T-cell (primary cell): ENCODE measurements at places on chromosomes 13 and 19.

GRCh38 chr19:4295972-4296771 lies 6.0 kb downstream of the TMIGD2 start:
- DNase-seq = no peak

GRCh38 chr19:7744871-7745650 lies 2.3 kb downstream of the CD209 start:
- DNase-seq = no peak

DNA sequence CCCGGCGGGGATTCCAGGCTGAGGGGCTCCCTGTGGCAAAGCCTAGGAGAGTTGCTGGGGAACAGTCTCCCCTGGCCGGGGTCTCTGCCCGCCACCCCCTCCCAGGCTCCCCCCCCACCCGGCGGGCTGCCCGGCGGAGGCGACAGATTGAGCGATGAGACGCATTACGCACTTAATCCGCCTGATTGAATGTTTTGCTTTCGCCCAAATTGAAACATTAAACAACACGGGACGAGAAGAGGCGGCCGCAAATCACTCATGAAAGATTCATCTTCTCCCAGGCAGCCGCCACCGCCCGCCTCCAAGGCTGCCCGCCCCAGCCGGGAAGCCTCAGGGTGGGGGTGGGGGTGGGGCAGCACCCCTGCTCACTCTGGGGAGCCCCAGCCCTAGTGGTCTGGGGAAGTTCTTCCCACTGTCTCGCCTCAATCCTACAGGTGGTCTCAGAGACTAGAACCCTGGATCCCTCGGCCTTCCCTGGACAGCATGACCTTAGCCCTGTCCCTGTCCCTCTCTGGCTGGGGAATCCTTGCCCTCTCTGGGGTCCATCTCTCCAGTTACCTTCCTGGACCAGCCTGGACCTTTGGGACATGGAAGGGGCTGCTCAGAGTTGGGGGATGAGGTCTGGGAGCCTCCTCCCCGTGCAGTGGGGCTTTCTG lies 7.6 kb upstream of the ERFL start:
- DNase-seq = no peak

- peak; percentile 83 for DNase-seq
Observed at GRCh38 chr19:47255879-47256692, at the start of gene CCDC9. Gene CCDC9, plus strand, starts transcription at chr19:47256525. Its CDS starts 1,876 bp downstream, at chr19:47258401.

GRCh38 chr19:38554676-38555141 lies 63.0 kb downstream of the MAP4K1 start:
- no peak for DNase-seq

GRCh38 chr19:15251749-15252397 lies 19.6 kb upstream of the EPHX3 start:
- DNase-seq = no peak

DNA sequence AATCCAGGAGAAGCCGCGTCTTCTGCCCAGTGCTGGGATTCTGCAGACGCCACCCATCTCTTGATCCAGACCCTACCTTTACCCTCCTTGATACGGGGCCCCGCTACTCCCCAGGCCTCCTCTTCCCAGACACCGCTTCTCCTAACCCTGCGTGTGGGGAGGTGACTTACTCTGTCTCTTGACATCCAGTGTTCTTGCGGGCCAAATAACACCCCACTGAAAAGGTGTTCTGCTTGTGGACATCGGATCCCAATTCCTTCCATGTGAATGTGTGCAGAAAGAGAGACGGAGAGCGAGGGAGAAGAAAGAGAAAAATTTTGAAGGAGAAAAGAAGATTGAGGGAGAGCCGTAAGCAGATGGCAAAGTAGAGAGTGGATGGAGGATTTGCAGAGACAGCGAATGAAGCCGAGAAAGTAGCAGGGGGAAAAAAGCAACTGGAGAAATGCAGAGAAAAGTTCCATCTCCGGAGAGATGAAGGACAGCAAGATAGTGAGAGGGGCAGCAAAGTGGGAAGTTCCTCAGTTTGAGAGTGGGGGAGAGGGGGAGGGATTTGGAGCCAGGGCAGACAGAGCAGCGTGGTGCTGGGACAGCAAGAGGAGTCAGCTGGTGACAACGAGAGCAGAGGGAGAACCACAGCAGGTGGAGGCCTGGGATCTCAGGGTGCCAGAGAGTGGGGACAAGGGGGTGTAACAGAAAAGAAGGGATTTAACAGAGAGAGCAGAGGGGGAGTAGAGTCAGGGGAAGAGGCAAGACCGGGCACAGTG lies 814 bp downstream of the ZNF480 start:
- no peak for DNase-seq

- no peak for DNase-seq
Observed at GRCh38 chr13:110214637-110215036, 92.3 kb downstream of the COL4A1 start.

DNA sequence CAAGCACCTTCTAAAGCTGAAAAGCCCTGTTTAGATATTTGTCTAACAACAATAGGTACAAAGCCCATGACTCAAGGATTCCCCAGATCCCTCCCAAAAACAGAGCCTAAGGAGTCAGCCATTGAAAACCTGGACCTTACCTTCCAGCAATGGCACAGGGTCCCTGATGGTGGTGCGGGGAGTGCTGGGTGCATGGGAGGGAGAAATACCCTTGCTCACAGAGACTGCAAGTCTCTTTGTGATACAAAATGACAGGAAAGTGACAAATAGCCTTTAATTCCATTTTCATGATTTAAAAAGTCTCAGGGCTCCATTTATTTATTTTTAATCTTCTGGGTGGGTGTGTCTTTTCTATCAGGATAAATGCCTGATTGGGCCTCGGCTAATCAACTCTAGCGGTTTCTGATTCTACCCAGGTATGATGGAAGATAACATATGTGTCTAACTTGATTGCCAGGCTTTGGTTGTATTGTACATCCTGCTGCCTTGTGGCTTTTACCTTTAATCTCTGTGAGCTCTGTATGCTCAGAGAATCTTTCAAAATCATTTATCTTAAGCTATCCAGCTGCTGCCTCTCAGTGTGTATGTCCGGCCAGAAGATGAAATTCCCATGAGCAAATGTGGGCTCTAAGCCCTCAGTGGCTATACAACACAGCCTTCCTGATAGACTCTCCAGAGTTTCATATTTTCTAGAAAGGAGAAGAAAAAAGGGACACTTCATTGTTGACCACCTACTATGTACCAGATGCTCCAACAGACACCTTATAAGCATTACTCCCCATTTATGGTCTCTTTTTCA lies 54.6 kb upstream of the FAM124A start:
- no peak for DNase-seq

GRCh38 chr13:79352107-79352506 lies 53.9 kb downstream of the RBM26 start:
- no peak for DNase-seq

DNA sequence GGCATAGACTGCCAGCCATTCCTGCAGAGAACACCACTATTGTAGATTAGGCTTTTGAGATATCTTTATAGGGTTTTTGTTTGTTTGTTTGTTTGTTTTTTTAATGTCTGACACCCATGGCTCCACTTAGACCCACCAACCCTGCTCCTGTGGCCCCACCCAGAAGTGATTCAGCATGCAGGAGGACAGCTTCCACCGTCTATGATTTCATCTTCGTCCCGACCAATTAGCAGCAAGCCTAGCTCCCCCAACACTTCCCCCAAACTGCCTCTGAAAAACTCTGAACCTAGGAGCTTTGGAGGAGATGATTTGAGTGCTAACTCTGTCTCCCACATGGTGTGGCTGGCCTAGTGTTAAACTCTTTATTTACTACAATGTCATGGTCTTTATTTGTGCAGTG lies 108.3 kb upstream of the RXFP2 start:
- DNase-seq = no peak

- DNase-seq = no peak
Observed at GRCh38 chr13:104320446-104320845, 1254.2 kb upstream of the SLC10A2 start.

- no peak for DNase-seq
Observed at GRCh38 chr19:3389876-3390371, 23.5 kb downstream of the NFIC start.

GRCh38 chr19:13918726-13919411 lies 12.9 kb downstream of the CC2D1A start:
- no peak for DNase-seq

- DNase-seq = no peak
Observed at GRCh38 chr19:45881909-45882528, 3.9 kb downstream of the IRF2BP1 start.

DNA sequence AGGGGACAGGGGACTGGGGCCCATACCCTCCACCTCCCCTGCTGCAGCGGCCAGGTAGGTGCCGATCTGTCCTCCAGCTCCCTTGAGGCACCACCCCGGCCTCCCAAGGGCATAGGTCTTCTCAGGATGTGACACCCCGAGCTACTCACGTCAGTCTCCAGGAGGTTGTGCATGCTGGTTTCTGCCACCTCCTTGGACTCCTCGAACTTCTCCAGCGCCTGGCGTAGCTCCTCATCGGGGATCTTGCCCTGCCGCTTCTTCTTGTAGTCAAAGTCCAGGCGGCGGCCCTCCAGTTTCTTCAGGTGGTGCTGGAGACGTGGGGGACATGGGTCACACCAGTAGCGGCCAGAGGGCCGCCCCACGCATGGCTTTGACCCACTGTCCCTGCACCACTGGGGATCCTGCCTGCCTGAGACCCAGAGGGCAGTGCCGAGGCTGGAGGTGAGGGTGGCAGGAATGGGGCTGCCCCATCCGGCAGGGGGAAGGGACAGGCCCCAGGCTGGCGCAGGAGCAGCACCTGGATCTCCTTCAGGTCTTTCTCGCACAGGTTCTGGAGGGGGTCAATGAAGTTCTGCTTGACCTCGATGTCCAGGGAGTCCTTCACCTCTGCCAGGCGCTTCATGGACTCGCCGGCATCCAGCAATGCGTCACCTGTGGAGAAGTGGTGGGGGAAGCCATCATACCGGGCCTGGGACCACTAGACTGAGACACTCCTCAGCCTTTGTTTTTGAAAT lies 20.4 kb downstream of the MPND start:
- no peak for DNase-seq

- DNase-seq = no peak
Observed at GRCh38 chr19:49954933-49955332, 6.0 kb downstream of the SIGLEC11 start.

GRCh38 chr13:109400624-109401257 lies 385.6 kb downstream of the IRS2 start:
- DNase-seq = no peak

- no peak for DNase-seq
Observed at GRCh38 chr13:45833663-45834375, 17.7 kb downstream of the SIAH3 start.

GRCh38 chr13:114020750-114021463 lies 47.0 kb upstream of the C13orf46 start:
- no peak for DNase-seq

DNA sequence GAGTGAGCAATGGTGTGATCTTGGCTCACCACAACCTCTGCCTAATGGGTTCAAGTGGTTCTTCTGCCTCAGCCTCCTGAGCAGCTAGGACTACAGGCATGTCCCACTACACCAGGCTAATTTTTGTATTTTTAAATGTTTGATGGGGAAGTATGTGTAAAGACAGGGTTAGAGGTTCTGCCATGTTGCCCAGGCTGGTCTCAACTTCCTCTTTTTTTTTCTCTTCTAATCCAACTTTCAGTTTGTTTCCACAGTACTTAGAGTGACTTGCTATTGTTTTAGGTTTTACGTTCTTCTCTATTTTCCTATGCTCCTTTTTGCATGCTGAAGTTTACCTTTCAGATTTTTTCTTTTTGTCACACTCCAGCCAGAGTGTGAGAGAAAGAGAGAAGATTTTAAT lies 1433.0 kb downstream of the UQCRFS1 start:
- no peak for DNase-seq
